ENCODE measurements at places on chromosomes 7 and 10.

GRCh38 chr10:44979281-44980191 lies 927 bp upstream of the DEPP1 start:
- no peak for DNase-seq

DNA sequence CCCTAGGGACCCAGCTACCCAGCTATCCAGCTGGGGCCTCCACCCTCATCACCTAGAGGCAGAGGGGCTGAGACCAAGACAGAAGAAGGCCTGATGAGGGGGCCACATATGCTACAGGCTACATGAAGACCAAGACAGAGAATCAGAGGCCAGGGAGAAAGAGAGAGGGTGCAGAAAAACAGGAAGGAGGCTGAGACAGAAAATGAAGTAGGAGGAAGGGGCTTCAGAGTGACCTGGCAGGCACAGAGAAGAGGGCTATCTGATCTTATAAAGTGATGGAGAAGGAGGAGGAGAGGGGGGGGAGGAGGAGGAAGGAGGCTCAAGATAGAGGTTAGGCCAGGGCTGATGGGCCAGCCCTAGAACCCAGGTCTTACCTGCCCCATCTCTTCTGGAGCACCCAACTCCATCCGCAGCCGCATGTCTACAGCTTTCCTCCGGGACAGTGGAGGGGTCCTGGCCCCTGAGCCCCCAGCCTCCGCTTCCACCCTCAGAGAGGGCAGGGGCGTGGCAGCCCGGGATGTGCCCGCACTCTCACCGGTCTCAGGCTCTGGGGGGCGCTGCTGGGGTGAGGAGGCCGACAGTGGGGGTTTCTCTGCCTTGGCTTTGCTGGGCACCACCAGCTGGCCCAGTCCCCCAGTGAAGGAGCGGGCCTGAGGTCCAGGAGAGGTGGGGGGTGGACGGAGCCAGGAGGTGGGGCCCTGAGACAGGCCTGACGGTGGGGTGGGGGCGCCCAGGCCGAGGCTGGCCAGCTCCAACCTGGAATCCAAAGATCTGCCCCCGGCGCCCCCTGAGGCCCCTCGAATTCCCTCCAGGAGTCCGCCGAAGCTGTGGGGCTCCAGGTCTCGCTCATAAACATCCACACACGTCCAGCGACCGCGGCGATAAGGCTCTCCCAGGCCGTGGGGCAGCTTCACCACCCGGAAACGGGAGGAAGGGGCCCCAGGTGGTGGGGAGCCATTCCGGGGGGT lies 1.8 kb downstream of the TSC22D4 start:
- DNase-seq = no peak

DNA sequence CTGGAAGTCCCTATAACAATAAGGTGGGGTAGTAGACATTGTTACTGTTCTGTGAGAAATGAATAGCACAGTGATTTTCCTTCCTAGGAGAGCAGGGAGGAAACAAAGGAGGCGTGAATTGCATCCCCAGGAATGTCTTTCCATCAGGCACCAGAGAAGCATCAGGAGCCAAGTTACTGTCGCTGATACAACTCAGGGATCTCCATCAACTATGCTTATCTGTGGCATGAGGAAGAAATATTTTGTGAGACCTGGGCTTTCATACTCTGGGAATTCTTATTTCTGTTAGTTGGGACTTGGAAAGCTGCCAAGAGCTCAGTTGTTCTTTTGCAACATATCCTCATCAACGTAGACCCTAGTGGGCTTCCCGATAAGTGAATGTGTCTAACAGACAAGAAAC lies 622.3 kb downstream of the SUGCT start:
- no peak for DNase-seq

DNA sequence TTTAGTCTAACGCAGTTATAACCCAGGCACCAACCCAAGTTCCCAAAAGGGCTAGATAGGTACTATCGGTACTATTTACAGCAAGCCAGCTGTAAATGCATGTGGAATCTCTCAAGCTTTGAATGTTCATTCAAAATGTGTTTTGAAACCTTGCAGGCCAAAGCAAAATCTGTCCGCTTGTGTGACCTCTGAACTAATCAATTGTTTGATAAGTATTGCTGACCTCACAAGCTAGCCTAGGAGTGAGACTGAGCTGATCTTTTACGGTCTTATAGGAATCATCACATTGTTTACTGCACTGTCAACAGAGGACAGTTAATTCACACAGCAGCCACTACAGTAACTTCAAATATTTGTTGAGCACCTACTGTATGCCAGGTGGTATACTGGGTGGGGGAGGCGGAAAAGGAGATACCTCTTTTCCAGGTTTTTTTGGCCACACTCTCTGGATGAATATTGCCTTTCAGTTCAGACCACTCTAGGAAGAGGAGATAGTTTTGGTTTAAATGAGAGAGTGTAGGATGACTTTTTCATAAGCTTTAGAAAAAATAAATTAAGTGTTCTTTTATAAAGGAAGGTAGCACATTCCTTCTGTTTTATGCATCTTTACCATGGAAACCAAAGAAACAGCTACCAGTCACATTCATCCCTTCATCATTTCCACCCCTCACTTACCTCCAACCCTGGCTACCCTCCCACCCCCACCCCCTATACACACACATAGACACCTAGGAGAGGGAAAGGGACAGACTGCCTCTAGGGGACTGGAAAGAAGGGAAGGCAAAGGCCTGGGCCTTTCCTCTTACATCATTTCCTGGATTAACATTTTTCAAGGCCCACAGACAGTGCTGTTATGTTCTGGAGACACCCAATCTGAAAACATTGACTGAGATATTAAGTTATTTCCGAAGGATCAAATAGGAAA lies 2.4 kb downstream of the PAPSS2 start:
- DNase-seq = no peak

DNA sequence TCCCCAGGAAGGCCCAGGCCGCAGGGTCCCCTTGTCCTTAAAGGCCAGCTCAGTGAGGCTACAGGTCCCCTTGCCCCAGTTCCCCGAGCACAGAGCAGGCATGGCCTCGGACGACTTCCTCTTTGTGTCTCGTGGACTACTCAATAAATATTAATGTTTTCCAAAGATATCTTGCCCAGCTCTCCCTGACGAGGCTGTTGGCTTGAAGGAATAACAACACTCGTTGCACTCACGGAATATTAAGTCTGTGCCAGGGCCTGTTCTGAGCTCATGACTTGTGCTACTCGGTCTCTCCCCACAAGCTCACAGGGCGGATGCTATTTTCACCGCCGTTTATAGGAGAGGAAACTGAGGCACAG lies 68.2 kb downstream of the CUX1 start:
- DNase-seq = no peak

DNA sequence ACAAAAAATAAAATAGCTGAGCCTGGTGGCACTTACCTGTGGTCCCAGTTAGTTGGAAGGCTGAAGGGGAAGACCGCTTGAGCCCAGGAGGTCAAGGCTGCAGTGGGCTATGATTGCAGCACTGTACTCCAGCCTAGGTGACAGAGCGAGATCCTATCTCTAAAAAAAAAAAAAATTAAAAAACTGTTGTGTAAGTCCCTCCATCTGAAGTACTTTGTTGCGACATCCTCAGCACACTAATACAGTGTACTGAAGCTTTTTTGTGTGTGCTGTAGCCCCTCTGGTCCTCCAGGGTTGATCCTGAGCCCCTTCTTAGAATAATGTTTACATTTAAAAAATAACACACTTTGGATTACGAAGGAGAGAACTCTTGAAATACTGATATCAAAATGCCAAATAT lies 71.3 kb downstream of the PFKFB3 start:
- no peak for DNase-seq

- DNase-seq = no peak
Observed at GRCh38 chr10:124870854-124871425, 69.3 kb downstream of the ABRAXAS2 start.

GRCh38 chr7:13692548-13692947 lies 296.9 kb downstream of the ETV1 start:
- DNase-seq = no peak

DNA sequence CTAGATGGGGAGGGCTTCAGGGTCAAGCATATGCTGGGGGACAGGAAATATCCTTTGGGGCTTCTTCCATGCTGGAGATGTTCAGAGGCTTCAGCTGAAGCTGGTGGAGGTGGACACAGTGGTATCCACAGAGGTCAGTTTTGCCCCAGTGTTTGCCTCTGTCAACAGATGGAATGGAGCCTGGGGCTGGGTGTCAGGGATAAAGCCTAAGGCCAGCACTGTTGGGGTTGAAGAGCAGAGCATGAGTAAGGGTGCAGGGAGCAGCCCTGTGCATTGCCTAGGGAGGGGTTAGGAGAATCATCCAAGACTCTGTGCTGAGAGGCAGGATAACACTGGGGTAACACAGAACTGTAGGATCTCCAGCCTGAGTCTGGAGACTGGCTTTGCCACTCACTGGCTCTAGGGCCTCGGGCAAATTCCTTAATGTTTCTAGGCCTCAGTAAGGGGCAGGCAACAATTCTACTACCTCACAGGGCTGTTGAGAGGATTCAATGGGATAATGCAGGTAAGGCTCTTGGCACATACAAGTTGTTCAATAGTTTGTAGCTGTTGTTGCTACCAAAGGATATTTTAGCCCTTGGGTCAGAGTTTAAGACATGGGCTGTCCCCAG lies 21.8 kb upstream of the MYL7 start:
- DNase-seq = no peak

DNA sequence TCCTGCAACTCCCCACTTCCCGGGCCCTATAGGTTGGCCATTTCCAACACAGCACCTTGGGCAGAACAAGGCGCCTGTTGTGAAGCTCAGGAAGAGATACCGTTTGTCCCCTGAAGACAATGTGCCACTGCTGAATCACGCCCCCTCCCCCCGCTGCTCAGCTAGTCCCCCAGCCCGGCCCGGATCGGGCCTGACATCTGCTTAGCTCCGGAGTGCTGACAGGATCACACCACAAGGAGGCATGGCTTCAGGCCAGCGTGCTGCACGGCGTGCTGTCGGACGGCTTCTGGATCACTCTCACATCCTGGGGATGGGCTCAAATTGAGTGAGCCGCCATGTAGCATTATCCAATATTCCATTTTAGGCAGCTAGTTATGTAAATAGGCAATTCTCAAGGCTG lies 62.1 kb upstream of the EFCAB10 start:
- DNase-seq = no peak

DNA sequence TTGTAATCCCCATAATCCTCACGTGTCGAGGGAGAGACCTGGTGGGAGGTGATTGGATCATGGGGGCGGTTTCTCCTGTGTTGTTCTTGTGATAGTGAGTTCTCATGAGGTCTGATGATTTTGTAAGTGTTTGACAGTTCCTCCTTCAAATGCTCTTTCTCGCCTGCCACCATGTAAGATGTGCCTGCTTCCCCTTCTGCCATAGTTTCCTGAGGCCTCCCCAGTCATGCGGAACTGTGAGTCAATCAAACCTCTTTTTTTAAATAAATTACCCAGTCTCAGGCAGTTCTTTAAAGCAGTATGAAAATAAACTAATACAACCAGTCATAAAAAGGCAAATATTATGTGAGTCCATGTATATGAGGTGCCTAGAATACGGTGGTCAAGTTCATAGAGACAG lies 87.5 kb downstream of the FRMD4A start:
- no peak for DNase-seq

- DNase-seq = no peak
Observed at GRCh38 chr7:17339139-17339538, 40.7 kb downstream of the AHR start.

DNA sequence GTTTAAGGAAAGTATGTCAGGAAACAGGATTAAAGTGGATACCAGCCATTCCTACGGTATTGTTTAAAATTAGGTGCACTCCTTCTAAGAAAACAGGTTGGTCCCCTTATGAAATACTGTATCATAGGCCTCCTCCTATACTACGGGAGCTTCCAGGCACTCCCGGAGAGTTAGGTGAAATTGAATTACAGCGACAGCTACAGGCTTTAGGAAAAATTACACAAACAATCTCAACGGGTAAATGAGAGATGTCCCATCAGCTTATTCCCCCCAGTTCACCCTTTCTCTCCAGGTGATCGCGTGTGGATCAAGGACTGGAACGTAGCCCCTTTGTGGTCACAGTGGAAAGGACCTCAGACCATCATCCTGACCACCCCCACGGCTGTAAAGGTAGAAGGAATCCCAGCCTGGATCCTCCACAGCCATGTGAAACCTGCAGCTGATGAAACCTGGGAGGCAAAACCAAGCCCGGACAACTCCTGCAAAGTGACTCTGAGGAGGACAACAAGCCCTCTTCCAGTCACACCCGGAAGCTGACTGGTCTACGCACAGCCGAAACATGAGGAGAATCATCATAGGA lies 25.1 kb upstream of the GHITM start:
- no peak for DNase-seq

DNA sequence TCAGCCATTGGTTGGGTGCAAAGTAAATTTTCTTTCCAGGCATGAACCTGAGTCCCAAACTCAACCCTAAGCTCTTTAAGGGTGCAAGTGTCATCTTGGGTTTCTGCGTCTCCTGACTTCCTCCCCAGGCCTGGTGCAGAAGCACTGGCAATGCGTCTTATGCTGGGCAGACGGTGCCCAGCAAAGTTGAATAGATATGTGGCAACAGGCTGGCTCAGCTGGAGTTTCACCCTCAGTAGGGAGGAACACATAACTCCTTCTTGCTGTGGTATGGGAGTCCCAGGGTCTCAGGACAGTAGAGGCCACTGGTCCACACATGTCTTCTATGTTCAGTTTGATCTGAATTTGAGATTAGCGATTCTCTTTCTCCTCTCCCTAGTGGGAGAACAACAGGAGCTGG lies 181.3 kb downstream of the RPS24 start:
- DNase-seq = no peak

DNA sequence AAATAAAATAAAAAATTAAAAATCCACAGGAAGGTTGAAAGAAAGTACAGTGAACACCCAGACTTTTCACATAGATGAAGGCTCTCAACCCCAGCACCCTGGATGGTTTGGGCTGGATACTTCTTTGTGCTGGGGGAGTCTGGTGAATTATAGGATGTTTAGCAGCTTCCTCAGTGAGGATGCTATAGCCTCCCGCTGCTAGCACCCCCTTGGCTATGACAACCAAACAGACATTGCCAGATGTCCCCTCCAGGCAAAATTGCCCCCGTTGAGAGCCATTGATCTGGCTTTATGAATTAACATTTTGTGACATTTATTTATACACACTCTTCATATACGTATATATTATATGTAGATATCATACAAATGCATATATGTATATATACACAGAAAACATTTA lies 21.6 kb downstream of the SMKR1 start:
- no peak for DNase-seq

DNA sequence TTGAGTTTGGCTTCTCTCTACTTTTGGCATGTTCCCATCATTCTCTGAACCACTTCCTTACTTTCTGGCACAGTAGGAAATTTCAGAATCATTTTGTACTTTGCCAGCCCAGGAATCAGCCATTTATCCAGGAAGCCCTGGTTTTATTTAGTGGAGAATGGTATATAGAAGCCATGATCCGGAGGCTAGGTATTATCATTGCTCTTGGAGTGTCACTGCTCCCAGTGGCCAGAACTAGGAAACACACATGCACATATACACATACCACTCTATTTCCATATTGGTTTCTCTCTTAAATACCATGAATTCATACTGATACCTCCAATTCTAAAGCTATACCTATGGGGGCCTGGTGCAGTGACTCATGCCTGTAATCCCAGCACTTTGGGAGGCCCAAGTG lies 36.3 kb downstream of the SUFU start:
- no peak for DNase-seq

DNA sequence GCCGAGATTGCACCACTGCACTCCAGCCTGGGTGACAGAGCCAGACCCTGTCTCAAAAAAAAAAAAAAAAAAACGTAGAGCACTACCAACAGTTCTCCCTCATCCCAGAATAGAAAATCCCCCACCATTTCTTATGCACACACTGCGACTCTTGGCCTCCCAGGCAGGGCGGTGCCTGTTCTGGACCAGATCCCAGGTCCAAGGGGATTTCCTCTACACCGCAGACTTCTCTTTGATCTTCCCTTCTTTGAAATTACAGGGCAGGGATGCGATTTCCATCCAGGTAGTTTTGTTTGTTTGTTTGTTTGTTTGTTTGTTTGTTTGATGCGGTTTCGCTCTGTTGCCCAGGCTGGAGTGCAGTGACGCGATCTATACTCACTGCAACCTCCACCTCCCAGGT lies 91.8 kb downstream of the SEPTIN14 start:
- DNase-seq = no peak
